ENCODE measurements at places on chromosomes 12 and 14.

GRCh38 chr12:105220929-105221290 lies 15.1 kb downstream of the APPL2 start:
- DNase-seq: no peak

DNA sequence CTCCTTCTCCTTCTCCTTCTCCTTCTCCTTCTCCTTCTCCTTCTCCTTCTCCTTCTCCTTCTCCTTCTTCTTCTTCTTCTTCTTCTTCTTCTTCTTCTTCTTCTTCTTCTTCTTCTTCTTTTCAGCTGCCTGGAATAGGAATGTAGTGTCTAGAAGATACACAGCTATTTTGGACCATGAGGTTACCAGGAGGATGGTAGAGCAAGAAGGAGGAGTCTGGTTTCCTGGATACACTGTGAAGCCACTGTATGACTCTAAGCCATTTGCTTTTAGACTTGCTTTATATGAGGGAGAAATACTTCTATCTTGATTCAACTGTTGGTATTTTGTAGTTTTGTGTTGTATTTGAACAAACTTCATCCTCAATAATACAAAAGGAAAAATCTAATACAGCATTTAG lies 3.0 kb upstream of the MYBPC1 start:
- DNase-seq: no peak

- no peak for DNase-seq
These were observed 24.8 kb downstream of the EPYC start for GRCh38 chr12:90979951-90980350.

- DNase-seq: no peak
These were observed 91.0 kb upstream of the FOXN3 start for GRCh38 chr14:89507926-89508460.

GRCh38 chr14:89947344-89947743 lies 7.2 kb downstream of the EFCAB11 start:
- DNase-seq: no peak

DNA sequence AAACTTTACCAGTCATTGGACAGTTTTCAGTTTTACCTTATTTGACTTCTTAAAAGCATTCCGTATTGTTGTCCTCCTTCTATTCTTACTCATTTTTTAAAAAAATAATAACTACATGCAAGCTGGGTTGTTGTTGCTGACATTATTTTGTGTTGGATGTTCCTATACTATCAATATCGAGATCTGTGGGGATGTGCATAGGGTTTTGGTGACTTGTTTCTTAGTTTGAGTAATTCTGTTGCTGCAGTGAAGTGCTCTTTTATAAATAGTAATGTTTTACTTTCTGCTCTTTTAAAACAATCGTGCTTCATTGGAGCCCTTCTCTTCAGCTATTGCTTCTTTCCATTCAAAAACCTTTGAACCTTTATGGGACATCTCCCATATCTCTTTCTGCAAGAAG lies 79.4 kb downstream of the METTL25 start:
- no peak for DNase-seq

DNA sequence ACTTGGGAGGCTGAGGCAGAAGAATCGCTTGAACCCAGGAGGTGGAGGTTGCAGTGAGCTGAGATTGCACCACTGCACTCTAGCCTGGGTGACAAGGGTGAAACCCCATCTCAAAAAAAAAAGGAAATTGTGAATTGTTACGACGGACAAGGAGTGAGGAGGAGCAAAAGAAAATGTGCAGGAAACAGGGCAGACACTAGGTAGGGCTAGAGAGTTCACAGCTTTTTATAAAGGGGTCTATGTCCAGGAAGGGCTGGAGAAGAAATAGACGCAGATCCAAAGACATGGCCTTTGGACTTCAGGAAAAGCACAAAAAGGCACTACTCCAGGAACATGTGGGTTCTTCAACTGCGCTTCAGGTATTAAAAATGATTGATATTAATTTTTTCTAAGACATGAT lies 34.4 kb downstream of the ATG14 start:
- no peak for DNase-seq

GRCh38 chr12:89411846-89412245 lies 59.5 kb upstream of the DUSP6 start:
- DNase-seq: no peak

DNA sequence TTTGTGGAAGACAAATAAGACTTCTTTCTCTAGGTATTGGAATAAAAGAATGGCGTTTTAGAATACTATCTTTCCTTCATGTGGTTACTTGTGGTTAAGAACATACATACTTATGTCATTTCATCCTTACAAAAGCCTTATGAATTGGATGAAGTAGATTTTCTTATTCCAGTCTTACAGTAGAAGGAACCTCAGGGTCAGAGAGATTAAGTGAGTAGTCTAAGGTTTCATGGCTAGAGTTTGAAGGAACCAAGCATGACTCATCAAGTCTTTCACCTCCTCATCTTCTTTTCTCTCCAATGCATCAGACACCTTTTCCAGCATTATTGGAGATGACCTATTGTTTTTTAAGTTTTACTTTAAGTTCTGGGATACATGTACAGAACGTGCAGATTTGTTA lies 92.9 kb upstream of the NEDD1 start:
- DNase-seq: no peak

DNA sequence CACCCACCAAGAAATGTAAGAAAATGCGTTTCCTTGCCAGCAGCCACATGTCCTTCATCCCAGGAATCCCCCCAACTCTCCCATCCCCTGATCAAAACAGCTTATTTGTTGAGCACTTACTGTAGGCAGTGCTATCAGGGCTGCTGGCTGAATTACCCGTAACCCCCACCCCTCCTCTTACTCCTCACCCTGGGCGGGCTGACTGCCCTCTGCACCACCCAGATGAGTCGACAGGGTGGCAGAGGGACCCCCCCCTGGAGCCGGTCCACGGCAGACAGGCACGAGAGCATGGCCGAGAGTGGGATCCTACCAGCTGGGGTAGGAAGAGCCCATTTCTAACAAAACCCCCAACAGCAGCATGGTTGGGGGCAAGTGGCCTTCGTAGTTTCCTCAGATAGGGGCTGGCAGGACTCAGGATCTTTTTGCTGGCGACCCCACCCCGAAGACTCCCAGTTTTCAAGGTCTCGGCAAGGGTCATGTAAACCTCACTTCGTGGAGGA lies 1.1 kb upstream of the RHOF start:
- DNase-seq: no peak

DNA sequence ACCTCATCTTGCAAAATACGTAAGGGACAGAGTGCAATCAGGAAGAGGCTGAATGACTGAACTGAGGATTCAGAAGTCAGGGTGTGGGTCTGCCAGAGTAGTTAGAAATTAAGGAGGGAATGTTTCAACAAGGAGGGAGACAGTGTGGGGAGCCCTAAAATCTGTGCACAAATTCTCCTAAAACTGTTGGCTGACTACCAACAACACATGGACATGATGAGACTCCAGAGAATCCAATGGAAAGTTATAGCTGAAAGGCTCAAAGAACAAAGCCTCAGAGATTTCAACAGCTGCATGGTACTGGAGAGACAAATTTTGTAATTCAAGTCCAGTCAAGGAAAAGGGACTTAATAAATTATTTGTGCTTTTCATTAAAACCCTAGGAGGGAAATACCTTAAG lies 36.1 kb upstream of the NEDD1 start:
- DNase-seq: no peak

- DNase-seq: no peak
These were observed 41.1 kb downstream of the GTF2A1 start for GRCh38 chr14:81179631-81180030.

- no peak for DNase-seq
These were observed 13.9 kb downstream of the LDHB start for GRCh38 chr12:21643758-21644157.

DNA sequence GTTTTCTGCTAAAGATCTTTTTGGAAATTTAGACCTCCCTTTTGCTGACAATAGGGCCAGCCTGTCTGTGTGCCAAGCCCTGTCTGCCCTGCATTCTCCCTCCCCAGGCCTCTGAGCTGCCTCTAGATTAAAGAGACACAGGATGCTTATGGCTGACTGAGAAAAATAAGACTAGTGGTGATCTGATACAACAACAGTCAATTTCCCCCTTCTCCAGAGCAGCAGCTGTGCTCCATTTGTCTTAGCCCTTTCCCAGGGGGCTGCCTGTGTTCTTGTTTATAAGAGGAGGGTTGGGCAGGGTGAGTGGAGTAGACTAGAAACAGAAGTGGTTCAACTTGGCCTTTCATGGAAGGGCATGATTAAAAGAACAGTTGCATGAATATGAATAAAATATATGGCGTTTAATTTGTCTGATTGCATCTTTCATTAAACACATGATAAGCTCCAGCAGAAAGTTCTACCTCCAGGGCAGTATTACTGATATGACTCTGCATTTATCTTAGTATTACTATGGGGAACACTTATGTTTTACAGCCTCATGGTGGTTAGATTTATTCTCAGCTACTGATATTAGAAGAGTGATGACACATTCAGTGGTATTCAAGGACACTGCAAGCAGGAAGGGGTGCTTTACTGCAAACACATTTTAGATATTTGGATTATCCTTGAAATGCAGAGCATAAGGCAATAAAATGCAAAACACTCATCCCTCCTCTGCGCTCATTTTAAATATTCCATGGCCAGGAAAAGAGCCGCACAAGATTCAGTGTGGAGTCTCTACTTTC lies 150.2 kb upstream of the CLEC14A start:
- DNase-seq: no peak

DNA sequence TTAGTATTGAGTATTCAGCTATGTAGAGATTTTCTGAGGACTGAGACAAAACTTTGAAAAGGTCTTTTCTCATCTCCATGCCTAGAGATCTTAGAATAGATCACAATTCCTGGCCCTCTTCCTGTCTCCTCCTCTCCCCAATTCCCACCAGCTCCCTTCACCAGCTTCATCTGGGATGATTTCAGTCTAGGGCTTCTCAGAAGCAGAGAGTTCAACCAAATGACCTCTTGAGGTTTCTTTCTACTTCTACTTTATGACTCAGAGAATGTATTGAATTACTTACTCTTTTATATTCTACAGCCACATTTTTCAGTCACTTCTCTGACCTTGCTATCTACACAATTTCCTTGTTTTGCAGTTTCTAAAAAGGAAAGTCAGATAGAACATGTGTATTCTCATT lies 19.4 kb upstream of the SNX6 start:
- no peak for DNase-seq

- no peak for DNase-seq
These were observed 63.8 kb downstream of the PTGER2 start for GRCh38 chr14:52377940-52378339.

DNA sequence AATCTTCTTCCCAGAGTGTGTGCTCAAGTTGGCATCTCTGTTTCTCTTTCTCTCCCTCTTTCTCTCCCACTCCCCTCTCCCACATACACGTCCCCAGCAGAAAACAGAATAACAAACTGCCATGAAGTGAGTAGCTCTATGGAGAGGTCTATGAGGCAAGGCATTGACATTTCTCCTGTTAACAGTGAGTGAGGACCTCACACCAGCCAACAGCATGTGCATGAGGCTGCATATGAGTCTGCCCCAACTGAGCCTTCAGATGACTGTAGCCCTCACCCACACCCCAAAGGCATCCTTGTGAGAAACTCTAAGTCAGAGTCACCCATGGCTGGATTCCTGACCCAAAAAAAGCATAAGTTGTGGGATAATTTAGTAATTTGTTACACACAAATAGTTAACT lies 50.4 kb downstream of the MAGOHB start:
- no peak for DNase-seq

- no peak for DNase-seq
These were observed 50.6 kb upstream of the FUT8 start for GRCh38 chr14:65361920-65362319.

DNA sequence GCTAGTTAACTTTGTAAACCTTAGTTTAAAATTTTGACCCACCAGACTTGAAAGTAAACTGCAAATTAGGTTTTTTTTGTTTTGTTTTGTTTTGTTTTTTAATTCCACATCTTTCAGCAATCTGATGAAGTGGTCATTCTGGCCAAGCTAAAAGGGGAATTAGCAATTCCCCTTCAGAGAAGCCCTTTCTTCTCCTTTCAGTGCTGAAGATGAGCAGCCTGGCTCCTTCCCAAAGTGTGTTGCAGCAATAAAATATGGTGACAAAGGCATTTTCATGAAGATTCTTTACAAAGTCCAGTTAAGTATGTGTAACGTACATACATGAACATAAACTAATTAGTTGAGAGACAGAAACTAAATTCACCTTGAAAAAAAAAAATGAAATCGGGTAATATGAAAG lies 380.1 kb downstream of the NOVA1 start:
- DNase-seq: no peak

DNA sequence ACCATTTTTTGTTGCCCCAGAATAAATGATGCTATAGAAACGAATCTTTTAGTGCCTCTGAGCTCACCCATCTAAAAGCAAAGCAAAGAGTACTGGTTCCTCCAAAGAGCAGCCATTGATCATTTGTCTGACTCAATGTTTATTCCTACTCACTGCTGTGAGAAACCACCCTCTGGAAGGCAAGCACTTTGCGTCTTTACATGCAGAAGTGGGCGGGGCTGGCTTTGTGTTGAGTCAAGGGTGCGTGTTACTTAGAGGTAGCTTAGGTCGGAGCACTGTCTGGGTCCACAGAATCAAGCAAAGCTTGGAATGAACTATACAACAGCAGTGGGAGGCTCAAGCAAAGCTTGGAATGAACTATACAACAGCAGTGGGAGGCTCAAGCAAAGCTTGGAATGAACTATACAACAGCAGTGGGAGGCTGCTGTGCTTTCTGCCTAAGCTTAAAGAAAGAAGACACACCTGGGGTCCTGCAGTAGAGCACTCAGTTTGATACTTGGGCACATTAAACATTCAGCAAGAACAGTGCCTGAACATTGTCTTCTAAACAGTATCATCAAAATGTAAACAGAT lies 77.2 kb upstream of the PRICKLE1 start:
- no peak for DNase-seq

GRCh38 chr12:123163227-123163626 lies 12.3 kb upstream of the PITPNM2 start:
- no peak for DNase-seq

DNA sequence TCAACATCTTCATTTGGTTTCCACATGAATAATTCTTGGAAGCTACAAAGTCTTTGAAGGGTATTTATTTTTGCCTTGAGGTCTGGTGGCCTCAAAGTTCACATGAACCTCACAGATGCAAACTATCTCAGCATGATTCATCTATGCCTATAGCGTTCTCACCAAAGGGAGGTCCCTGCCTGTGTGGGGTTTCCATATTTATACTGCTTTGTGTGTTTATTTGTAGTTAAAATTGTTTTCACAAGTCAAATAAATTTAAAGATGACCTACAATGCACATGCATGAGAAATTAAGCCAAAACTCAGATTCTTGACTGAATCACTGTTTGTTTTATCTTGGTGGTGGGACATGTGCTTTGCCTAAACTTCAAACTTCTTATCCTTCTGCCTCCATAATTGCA lies 176.7 kb downstream of the PPM1H start:
- DNase-seq: no peak

GRCh38 chr12:23555180-23555824 lies 394.2 kb downstream of the SOX5 start:
- no peak for DNase-seq

- no peak for DNase-seq
These were observed 50.5 kb downstream of the ERC1 start for GRCh38 chr12:1041478-1041877.
